ENCODE measurements at places on chromosomes 1 and 21.

GRCh38 chr1:21703318-21703963, 34.3 kb upstream of the RAP1GAP start:
- DNase-seq: no peak

DNA sequence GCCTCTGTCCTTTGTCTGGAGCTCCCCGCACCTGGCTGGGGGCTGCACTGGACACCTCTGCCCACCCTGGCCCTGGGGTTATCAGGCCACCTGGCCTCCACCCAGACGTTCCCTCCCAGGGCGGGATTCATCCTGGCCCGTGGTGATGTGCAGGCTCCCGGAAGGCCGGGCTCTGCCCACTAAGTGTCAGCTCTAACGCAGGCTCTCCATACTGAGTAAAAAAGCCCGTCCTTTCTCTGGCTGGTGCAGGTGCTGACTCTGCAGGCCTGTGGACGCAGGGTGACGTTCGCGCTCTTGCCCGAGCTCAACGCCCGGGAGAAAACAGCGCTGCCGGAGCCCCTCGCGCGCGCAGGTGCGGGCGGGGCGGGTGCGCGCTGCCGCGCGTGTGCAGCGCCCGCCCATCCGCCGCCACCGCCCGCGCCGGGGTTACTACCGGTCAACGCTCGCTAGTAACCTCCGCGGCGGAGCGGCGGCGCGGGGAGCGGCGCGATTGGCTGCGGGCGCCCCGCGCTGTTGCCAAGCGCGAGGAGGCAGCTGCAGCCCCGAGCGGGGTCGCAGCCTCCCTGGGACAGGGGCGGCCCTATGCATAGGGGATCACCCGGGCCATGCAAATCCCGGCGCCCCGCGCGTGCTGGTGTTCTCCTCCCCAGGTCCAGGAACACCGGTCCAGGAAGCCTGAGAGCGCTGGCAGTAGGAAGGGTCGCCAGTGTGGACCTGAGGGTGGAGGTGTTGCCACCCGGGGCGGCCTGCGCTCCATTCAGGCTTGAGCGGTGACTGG, 15.7 kb downstream of the ABCG1 start:
- DNase-seq: no peak

DNA sequence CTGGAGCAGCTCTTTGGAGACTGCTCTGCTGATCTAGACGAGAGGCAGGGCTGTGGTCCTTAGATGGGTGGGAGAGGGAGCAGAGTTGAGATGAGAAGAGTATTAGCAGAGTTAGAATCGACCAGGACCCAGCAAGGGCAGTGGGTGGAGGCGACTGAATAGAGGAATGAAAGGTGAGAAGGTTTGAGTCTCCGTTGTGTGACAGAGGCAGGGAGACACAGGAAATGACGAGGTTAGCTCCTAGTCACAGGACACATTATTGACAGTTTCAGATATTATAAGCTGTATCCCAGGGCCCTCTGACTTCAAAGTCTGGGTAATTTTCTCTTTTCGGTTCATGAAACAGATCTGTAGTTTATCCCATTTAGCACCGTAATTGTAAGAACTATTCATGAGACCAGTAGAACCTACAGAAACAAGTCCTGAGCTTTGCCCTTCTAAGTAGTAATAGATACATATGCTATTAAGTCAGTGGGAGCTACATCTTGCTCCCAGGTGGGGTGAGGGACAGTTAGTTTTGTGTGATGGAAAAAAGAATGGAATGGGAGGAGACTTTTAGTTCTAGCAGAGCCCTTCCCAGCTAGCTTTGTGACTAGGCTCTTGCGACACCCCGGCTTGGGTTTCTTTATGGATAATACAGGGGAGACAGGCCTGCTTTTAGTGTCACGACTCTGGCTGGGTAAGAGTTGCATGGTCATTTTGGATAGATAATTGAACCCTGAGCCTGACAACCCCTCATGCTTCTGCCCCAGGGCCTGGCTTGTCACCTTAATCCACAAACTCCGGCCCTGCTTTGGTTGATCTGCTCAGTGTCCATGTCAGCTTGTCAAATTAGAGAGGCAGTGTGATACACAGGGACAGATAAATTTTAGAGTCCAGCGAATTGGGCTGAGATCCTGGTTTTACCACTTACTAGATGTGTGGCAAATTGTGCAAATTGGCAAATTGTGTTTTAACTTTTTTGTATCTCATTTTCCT, 70.2 kb downstream of the UCK2 start:
- no peak for DNase-seq

- DNase-seq: no peak
Observed at GRCh38 chr1:107793896-107794453, 171.0 kb downstream of the VAV3 start.

DNA sequence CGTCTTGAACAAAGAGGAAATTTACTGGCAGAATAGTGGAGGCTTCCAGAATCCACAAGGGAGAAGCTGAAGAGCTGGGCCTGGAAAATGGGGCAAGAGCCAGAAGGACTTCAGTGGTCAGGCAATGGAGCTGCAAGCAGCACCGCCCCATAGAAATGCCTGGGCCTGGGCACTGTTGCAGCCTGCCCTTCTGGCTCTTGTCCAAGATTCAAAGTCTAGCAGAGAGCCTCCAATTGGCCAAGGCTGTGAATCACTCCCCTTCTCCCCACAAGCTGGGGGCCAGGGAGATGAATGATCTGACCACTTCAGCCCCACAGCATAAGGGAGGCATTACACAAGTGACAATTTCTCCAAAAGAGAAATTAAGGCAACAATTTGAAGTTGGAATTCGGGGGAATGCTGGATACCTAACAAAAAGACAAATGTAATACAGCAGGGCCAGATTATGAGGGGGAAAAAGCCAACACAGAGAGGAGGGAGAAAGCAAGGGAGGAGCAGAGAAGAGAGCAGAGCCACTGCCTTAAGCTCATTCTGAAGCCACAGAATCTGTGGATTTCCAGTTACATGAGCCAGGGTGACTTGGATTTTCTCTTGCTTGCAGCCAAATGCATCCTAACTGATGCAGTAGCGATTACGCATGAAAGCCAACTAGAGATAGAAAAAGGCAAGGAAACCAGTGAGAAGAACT, 80.3 kb downstream of the LRIG2 start:
- no peak for DNase-seq

DNA sequence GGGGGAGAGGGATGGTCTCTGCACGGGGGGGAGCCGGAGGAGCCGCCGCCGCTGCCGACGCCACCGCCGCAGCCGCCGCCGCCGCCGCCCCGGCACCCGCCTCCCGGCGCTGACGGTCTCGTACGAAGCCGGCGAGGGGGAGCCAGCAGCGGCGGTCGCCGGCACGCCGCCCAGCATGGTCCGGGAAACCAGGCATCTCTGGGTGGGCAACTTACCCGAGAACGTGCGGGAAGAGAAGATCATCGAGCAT, 311 bp downstream of the SPEN start:
- no peak for DNase-seq

DNA sequence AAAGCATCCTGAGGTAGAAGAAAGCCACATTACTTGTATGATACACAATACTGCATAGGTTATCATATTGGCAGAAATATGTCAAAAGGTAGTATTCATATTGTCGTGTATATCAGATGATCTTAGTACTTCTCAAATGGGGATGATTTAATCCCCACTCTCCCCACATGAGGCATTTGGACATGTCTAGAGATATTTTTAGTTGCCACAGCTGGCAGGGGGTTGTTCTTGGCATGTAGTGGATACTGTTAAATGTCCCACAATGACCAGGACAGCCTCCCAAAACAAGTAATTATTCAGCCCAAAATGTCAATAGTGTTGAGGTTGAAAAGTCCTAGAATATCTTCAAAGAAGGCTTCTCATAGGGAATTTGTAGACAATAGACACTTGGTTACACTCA, 162.8 kb downstream of the NEGR1 start:
- DNase-seq: no peak

DNA sequence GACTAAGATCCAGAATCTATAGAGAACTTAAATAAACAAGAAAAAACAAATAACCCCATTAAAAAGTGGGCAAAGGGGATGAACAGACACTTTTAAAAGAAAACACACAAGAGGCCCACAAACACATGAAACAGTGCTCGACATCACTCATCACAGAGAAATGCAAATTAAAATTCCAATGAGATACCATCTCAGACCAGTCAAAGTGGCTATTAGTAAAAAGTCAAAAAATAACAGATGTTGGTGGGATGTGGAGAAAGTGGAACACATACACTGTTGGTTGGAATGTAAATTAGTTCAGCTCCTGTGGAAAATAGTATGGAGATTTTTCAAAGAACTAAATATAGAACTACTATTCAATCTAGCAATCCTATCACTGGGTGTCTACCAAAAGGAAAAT, 143.1 kb downstream of the IFI44 start:
- no peak for DNase-seq

DNA sequence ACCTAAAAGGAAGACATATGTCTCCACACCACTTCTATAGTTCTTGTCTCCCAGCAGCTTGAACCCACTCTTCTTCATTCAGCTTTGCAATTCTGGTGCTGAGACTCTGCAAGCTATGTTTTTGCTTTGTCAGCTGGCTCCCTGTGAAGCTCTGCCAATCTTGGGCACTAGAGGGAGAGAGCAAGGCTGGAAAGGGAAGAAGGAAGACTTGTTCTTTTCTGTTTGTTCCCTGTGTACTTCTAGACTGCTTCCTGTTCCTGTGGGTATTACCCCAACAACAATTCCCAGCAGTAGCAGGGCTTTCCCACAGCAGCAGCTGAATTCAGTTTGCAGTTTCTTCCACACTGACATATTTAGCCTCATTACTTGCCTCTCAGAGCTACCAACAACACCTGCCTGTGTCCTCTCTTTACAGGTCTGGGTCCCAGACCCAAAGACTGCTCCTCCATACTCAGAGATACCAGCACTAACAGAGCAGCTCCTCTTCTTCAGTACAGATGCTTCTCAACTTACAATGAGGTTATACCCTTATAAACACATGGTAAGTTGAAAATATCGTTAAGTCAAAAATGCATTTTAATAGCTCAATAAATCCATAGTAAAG, 275.2 kb upstream of the NEGR1 start:
- DNase-seq: no peak

DNA sequence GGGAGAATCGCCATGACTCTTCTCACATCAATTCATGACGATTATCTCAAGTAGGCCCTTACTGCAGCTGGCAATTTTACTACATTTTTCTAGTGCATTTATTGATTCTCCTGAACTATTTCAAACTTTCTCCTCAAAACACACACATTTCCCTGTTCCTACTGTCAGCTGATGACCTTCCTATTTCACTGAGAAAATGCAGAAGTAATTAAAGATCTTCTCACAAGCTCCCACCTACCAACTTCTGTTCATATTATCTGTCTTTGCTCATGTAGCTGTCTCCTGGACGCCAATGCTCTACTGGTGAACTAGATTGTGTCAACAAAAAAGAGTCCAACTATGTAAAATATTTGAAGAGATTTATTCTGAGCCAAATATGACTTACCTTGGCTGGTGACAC, 36.4 kb upstream of the FASLG start:
- DNase-seq: no peak

DNA sequence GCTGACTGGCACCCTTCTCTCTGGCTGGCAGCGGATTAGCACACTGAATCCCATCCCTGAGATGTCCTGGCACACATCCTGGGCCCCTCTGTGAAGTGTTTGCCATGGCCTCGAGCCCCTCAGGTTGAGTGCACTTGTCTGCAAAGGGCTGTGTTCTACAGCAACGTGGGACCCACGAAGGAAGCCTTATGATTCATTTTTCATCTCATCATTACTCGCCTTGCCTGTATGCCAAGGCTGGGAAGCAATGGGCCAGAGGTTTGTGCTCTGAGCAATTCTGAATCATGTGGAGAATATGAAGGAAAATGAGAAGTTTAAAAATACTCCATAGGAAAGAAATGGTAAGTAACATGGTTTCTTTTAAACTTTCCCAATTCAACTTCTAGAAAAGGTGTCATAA, 124.8 kb upstream of the LMO4 start:
- no peak for DNase-seq

DNA sequence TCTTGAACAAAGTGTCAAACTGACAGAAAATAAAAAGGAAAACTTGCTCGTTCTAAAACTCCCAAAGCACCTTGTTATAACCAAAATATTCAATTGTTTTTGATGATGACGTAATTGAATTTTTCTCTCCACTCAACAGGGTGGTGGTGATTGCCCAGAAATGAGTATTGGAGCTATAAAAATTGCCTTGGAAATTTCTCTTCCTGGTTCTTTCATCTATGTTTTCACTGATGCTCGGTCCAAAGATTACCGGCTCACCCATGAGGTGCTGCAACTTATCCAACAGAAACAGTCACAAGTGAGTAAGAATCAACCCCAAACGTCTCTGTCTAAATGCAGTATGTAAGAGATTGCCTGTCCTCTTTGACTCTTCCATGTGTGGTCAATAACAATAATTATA, 130.1 kb downstream of the HMCN1 start:
- no peak for DNase-seq

DNA sequence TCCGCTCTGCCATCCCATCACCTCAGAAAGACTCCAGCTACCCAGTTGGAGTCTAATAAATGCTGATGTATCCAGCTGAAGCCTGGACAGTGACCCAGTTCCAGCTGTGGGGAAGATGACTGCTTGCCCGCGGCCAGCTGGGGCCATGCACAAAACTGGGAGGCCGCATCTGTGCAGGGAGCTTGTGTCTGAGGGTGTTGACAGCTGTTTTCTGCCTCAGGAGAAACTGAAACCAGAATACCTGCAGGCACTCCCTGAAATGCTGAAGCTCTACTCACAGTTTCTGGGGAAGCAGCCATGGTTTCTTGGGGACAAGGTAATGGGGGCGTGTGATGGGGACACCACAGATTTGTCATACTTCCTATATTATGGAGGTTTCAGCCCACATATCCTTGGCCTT, 3.2 kb downstream of the GSTM2 start:
- DNase-seq: no peak

DNA sequence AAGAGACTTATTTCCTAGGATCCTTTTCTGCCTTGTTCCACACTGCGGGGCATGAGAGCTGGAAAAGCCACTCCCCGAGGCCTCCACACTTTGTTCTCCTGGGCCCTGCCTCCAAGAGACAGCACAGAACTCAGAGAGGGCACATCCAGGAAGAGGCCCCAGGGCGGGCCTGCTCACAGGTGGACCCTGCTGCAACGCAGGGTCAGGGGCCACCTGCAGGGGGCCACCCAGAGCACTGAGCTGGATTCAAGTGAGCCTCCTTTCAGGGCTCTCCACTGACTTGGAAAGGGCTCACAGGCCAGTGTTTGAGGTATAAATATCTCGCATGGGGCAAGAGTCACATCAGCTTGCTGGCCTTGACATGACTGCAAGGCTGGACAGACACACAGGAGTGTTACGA, 4.8 kb downstream of the RGS16 start:
- no peak for DNase-seq

DNA sequence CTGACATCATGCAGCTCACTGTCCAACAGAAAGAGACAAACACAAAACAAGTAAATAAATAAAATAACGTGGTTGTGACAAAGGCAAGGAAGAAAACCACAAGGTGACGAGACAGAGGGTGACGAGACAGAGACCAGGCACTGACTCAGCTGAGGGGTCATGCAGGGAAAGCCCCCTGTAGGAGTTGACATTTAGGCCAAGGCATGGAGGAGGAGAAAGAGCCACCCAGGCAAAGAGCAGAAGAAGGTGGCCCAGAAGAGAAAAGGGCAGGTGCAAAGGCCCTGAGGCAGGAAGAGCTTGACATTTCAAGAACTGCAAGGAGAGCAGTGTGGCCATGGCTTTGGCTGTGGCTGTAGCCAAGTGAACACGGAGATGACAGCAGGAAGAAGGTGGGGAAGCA, 65.1 kb upstream of the ID3 start:
- DNase-seq: no peak

Measured in cortex of kidney (tissue), 1 donor.